HT-29 (cell line): ENCODE measurements at places on chromosomes 7 and 10. TPM values are rescaled to one million over a fixed set of nuclear protein-coding genes. Genes with fewer than 3 reads are reported as not detected.

- DNase-seq = no peak
These were observed 3.7 kb downstream of the OGA start for GRCh38 chr10:101814466-101815071.

GRCh38 chr7:19552576-19552975 is 156.3 kb downstream of the POLR1F start:
- no peak for DNase-seq

DNA sequence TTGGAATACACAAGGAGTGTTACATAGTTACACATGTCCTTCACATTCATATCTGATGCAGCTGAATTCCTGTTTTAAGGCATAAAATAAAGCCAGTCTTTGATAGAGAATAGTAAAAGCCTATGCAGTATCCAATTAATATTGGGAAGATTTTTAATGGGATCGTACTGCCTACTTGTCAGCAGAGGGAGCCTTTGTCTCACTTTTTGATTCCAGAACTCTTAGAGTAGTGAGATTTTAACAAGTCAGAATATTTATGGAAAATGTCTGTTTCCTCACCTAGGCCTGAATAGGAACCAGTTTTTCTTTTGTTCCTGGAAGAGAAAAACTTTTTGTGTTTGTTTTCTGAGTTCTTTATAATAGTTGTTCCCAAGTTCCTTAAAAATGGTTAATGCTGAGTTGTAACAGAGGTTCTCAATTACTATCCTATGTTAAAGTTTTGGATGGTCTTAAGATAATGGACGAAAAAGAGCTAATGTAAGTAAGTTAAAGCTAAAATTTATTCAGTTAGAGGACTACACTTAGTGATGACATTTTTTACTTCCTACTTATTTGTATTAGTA is 114.0 kb downstream of the BBS9 start:
- peak; percentile 65 for DNase-seq

GRCh38 chr10:76329891-76330575 is 898.6 kb downstream of the LRMDA start:
- DNase-seq = no peak

DNA sequence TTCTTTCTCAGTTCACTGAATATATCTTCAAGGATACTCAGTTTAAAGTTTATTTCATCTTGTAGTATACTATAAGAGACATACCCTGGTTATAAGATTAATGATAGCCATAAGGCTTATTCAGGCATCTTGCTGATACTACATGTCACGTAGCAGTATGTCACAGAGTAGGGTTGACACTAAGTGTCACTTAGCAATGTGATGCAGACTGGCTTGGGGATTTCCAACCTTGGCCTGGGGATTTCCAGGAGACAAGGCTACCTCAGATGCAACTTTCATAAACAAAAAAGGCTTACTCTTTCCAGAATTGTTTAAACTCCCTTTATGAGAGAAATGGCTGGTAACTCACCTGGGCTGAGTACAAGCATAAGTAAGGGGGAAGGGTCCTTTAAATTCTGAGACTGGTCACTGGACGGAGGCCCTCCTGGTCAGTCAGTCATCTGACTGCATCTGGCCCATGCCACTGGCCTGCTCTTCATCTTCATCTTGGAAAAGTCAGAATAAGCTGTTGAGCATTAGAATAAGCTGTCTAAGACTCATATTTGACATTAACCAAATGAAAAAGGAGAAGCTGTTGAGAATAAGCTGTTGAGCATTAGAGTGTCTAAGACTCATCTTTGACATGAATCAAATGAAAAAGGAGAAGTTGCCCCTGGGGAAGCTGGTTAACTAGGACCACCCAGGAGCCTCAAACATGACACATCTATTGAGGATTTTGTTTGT is 9.5 kb downstream of the SLC13A1 start:
- DNase-seq = no peak

- DNase-seq = no peak
These were observed 39.4 kb downstream of the COL28A1 start for GRCh38 chr7:7496311-7496710.

- DNase-seq = no peak
These were observed 3.3 kb downstream of the NPS start for GRCh38 chr10:127552446-127552845.

DNA sequence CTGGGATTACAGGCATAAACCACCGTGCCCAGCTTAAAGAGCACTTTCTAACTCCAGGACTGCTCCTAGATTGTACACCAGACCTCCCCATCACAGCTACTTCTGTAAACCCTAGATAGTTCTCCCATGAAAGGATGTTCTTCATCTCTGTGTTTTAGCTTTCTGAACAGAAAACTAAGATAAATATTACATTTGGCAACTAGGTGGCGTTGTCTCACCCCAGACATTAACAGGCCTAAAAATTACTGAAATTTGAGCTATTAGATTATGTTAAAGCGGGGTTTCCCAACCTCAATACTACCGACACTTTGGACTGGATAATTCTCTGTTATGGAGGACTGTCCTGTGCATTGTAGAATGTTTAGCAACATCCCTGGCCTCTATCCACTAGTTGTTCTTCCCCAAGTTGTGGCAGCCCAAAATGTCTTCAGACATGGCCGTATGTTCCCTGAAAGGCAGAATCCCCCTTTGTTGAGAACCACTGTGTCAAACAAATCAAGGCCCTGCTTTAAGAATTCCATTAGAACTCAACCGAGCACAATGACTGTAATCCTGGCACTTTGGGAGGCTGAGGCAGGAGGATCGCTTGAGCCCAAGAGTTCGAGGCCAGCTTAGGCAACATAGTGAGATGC is 19.1 kb downstream of the ATOH7 start:
- peak; percentile 47 for DNase-seq

- no peak for DNase-seq
These were observed 129.7 kb downstream of the TMEM178B start for GRCh38 chr7:141203586-141203985.

DNA sequence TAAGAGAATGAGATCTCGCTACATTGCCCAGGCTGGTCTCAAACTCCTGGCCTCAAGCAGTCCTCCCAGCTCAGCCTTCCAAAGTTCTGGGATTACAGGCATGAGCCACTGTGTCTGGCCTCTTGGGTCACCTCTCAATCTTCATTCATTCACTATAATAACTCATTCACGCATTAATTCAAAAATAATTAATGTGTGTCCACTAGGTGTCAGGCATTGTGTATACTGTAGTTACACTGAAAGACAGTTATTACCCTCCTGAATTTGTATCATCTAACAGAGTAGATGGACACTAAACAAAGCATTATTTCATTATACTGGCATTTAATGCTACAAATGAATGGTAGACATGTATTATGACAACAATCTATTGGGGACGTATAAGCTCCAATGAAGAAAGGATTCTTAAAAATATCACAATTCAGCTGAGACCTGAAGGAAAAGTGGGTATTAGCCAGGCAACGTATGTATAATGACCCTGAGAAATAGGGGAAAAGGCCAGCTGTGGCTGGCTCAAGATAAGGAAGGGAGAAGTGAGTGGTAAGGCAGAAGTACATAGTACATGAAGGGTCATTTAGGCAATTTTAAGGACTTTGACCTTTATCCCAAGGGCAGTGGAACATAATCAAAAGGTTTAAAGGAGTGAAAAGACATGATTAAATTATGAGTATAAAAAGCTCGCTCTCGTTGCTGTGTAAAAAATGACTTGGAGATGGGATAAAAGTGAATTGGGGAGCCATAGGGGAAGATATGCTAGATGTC is 150.7 kb downstream of the BTAF1 start:
- peak; percentile 63 for DNase-seq

- DNase-seq = peak; percentile 61
These were observed 58.2 kb upstream of the ANTXRL start for GRCh38 chr10:46228563-46229071.

DNA sequence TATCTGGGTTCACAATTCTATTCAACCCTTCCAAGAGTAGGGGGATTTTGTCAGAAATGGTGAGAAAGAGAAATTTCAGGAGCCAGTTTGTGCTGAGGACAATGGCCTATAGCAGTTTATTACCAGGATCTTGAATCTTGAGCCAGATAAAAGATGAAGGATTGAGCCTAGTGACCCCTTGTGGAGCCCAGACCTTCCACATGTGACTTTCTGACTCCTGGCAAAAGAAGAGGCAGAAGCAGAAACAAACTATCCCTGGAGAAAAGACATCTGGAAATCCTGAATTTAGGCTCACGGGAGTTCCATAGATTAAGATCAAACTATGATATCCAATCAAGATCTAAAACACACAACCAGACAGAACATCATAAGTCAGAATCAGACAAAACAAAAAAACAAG is 60.9 kb upstream of the CHRM2 start:
- DNase-seq = peak; percentile 6

DNA sequence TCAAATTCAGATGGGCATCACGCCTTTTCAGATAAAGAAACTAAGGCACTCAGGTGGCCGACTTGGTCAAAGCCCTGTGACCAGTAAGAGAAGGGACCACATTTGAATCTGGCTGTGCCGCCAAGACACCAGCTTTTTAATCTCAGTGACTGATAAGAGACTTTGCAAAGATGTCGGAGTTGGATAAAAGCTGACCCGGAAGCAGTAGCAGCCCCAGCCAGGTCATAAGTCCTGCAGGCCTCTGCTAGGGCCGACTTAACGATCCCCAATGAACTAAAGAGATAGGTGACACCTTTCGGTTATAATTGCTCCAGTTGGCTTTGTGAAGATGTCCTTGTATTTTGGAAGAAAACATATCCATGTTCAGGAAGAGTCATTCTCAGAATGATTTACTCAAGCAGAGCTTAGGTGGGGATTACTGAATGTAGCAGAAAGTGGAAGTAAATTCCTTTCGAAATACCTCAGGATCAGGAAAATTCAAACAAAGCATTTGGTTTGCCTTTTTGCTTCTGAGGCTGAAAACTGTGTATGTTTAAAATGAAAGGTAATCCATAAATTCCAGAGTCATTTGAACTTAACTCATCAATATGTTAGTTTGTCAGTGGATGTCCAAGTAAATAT is 164.2 kb upstream of the PITRM1 start:
- no peak for DNase-seq

GRCh38 chr10:114801411-114801813 is 20.2 kb upstream of the FHIP2A start:
- no peak for DNase-seq

- no peak for DNase-seq
These were observed 4.4 kb downstream of the RGS10 start for GRCh38 chr10:119537953-119538630.

- DNase-seq = peak; percentile 31
These were observed 1.2 kb downstream of the FOXK1 start for GRCh38 chr7:4683043-4683883.

GRCh38 chr10:91974960-91975359 is 51.4 kb downstream of the BTAF1 start:
- no peak for DNase-seq

DNA sequence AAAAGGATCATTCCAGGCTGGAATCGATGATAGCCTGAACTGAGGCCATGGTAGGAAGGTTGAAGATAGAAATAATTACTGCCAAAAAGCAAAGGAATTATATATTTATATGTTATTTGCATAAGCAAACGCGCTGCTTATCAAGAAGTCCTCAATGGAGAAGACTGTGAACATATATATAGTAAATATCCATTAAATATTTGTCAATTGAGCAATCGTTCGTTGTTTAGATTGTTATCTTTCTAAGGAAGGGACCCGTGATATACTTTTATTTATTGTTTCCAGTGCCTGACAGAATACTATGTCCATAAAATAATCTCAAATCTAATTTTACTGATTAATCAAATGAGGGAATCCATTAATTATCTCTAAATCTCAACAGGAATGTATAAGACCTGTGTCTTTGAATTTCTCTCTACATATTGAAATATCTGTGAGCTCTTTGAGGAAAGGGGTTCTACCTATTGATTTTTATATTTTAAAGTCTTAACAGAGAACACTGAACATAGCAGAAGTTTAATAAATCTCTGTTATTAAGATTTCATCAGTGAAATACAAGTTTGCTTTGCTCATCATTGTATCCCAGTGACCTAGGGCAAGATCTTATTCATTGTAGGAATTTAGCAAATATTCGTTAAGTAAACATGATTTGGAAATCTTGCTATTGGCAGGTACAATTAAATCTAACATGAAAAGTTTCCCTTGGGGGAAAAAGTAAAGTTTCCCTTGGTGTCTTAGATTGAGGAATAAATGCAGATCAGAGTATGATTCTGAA is 12.0 kb upstream of the HERC4 start:
- DNase-seq = peak; percentile 14

- DNase-seq = peak; percentile 36
These were observed 1.4 kb downstream of the IDE start for GRCh38 chr10:92572362-92573090.

DNA sequence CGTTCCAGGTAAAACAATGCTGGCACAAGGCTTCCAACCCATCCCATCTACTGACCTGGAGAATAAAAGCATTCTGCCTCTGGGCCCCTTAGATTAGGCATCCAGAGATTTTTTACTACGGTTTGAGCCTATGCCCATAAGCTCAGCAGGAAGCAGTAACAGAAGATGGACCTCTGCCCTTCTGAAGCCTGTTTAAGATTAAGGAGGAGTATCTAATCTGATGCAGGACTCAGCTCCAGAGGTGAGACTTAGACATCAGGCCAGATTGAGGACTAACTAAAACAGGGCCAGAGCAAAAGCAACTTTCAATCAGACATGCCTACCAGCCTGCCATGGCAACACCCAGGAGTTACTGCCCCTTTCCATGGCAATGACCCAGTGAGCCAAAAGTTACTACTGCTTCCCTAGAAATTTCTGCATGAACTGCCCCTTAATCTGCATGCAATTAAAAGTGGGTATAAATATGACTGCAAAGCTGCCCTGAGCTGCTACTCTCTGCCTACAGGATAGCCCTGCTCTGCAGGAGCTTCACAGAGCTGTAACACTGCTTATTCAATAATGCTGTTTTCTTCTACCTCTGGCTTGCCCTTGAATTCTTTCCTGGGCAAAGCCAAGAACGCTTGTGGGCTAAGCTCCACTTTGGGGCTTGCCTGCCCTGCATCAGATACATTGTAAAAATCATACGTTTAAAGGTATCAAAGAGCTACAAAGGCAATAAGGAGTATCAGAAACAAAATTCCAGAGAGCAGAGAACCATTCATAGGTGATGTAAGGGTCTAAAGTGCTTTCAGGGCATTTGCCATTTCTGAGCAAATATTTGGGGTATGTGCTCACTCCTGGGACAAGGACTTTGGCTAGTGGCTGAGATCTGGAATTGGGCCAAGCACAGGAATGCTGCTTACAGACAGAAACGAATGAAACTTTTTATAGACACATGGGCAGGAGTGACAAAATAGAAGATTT is 25.0 kb upstream of the CNNM1 start:
- no peak for DNase-seq

GRCh38 chr10:132988988-132989387 is 46.6 kb upstream of the CFAP46 start:
- DNase-seq = no peak

GPR37 gene
- 8.8 and 9.7 TPM in 2 replicates for total RNA-seq

LIPN gene
- not detected in 2 replicates for total RNA-seq

WNT16 gene
- total RNA-seq = not detected in 2 replicates

MEOX2 gene
- not detected in 2 replicates for total RNA-seq

ITIH5 gene
- total RNA-seq = not detected in 2 replicates

GJD4 gene
- not detected in 2 replicates for total RNA-seq

MKRN1 gene
- 52.5 and 61.8 TPM in 2 replicates for total RNA-seq

AS3MT gene
- not detected in 2 replicates for total RNA-seq

CREB5 gene
- 0.28 and 1.3 TPM in 2 replicates for total RNA-seq

ZNF853 gene
- total RNA-seq = 0.31 TPM in 1 of 2 replicates, not detected in the other

MYOZ1 gene
- total RNA-seq = not detected in 2 replicates

ELAPOR2 gene
- 0.23 and 2.3 TPM in 2 replicates for total RNA-seq

AGR2 gene
- total RNA-seq = 163 and 215 TPM in 2 replicates
